ENCODE measurements at places on chromosomes 6 and 20. TPM values are rescaled to one million over a fixed set of nuclear protein-coding genes. Genes with fewer than 3 reads are reported as not detected.

Gene GTSF1L
- not detected for total RNA-seq

Gene OR2H2
- not detected for total RNA-seq

Gene COL12A1
- 258 TPM for total RNA-seq

Gene MGME1
- 5.0 TPM for total RNA-seq

Gene HFE
- 14.5 TPM for total RNA-seq

Gene CD93
- total RNA-seq = under 0.01 TPM
